ENCODE measurements at places on chromosomes 3 and 15.
A peak's percentile ranks its signal among the peaks of the same experiment; 100 is the strongest.

- DNase-seq: no peak
Measured at GRCh38 chr15:82540984-82541431, 751 bp upstream of the RPS17 start.

- peak; percentile 55 for DNase-seq
Measured at GRCh38 chr15:92650256-92650655, 5.3 kb downstream of the FAM174B start.

DNA sequence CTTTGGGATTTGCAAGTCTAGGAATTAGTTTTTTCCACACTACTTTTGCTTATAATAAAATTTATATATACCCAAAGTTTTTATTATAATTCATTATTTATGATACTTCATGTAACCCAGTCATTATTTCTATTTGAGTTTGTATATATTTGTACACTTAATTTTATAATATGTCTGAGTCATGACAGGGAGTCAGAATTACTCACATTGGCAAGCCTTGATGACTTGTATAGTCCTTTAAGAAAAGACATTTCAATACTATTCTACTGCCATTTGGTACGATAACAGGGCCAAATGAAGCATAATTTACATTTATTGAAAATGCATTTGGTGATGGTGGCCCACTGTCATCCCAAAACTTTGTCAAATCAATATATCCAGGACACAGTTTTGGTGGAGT lies 95.9 kb upstream of the UNC13C start:
- DNase-seq: no peak

GRCh38 chr15:65414841-65415621 lies 7.7 kb downstream of the IGDCC4 start:
- no peak for DNase-seq

DNA sequence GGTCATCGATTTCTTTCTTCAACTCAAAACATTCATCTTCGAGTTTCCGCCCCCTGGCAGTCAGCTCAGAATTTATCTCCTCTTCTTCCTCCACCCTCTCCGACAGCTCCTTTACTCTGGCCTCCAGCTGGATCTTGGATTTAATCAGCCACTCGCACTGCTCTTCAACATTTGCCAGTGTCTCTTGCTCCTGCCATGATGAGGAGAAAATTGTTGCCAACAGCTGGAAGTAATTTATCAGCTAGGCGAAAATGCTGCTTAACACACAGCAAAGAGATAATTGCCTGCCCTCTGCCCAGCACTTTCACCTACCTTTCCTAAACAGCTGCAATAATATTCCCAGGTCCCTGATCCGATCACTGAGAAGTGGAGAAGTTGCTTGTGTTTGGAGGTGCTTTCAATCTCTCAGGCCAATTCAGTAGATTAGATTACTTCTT lies 69.3 kb downstream of the MYH15 start:
- DNase-seq: no peak

- no peak for DNase-seq
Measured at GRCh38 chr15:85624291-85624801, 170.4 kb downstream of the KLHL25 start.

DNA sequence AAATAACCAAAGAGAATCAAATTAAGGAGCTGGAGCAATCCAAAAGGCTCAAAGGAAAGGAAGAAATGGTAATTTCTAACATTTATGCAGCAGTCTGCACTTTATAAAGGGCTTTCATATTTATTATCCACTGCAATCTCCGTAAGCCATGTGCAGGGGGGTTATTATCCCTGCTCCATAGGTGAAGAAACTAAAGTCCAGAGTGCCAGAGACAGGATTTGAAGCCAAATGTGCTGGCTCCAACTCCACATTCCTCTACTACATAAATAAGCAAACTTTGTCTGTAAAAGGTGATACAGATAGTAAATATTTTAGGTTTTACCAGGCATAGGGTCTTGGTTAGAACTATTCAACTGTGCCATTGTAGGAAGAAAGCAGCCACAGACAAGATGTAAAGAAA lies 221.4 kb downstream of the MINAR1 start:
- no peak for DNase-seq

DNA sequence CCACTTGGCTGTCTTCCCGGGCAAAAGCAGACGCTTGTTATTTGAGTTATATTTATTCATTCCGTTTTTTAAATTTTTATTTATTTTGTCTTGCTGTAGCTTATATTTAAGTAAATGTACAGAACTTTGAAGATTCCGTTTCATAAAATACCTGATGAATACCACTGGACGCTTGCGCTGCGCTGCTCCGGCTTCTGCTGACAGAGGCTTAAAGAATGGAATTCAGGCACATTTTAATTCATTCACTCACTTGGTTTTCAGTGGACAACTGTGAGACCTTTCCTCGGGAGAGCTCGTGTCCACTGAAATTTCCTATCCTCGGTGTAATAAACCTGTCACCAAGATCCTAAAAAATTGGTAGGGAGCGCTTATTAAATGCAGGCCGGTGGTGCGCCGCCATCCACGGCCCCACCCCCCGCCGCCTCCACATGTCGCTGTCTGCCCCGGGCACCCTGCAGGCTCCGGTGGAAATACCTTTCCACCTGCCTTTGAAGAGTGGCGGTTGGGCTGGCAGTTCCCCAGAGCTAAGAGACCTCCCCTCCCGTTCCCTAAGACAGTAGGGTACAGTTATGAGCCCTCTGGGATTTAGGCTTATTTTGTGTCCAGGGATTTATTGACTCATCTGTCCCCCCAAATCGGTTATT lies 62.5 kb upstream of the UBE2E1 start:
- no peak for DNase-seq

GRCh38 chr3:29822071-29822470 lies 541.2 kb downstream of the RBMS3 start:
- no peak for DNase-seq

GRCh38 chr3:174016186-174016585 lies 618.6 kb downstream of the NLGN1 start:
- DNase-seq: no peak

Measured in D721Med (cell line).